ENCODE measurements at places on chromosomes 2 and 18.

- DNase-seq = no peak
Measured at GRCh38 chr2:8631465-8632005, 50.3 kb upstream of the ID2 start.

- DNase-seq = no peak
Measured at GRCh38 chr2:160741271-160741670, 247.7 kb upstream of the RBMS1 start.

DNA sequence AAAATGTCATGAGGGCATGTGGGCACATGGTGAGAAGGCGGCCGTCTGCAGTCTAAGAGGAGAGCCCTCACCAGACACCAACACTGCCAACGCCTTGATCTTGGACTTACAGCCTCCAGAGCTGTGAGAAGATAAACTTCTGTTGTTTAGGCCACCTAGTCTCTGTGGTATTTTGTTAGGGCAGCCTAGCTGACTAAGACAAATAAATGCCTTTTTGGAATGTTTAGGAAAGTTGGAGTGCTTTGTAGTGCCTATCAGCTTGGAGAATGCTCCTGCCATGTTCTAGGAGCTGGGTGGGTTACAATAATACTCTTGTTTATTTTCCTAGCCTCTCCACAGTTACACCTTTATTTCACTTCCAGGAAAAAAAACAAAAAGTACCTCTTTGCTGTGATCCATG, 92.0 kb downstream of the SPP2 start:
- no peak for DNase-seq

- no peak for DNase-seq
Measured at GRCh38 chr2:214079032-214079431, 331.8 kb upstream of the VWC2L start.

DNA sequence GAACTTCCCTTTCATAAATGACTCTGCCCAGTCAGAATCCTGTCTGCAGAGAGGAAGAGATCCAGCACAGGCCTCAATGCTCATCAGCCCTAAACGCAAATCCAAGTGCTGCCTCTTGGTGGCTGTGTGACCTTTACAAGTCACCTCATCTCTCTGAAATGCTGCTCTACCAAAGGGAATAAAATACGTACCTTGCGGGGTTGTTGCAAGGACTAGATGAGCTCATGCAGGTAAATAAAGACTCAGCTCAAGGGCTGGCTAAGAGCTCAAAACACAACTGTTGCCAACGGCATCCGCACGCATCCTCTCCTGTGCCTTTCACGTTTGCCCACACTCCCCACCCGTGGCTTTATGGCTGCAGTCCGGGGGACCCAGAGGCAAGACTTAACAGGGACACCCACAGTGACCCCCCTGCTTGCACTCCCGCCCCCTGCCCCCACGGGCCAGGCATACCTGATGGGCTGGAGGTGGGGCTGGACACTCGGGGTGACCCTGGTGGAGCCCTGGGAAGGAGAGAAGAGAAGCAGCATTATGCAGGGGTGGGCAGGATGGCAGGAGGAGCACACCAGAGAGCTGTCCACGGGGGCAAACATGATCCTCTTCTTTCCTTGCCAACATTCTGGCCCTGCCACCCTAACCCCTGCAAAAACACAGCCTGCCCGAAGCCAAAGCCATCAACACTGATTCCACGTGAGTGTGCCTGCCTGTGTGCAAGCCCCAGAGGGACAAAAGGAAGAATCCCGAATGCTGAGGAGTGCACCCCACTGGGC, 102.6 kb downstream of the TNS1 start:
- no peak for DNase-seq

DNA sequence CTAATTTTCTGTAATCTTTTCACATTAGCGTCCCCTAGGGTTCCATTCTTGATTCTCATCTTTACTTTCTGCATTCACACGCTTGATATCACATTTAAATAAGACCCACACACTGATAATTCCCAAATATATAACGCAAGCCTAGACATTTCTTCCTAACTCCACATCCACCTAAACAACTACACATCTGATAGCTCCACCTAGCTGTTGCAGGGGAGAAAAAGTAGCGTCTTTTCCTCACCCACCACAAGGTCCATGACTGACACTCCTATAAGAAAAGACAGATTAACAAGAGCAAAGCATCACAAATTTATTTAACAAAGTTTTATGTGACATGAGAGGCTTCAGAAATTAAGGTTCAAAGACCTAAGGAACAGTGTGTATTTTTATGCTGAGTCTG, 862.2 kb upstream of the DDX18 start:
- DNase-seq = no peak

- DNase-seq = no peak
Measured at GRCh38 chr2:54957321-54957999, 92.8 kb downstream of the RTN4 start.

- DNase-seq = no peak
Measured at GRCh38 chr2:85245891-85246290, 81.9 kb downstream of the TGOLN2 start.

DNA sequence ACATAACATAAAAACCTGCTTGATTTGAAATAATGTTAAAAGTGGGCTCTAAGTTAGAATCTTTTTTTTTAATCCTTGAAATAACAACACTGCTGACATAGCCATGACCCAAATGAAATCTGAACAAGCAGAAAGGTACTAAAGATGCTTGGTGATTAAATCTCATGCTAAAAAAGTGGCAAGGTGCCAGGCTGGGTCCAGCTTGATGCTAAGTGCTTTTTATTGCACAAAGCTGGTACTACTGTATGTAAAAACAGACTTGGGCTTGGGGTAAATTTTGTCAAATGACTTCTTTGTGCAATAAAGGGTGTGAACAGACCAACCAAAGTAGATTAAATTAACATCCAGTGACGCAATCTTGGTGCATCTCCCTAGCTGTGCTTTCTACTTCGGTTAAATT, 13.4 kb downstream of the BCL11A start:
- no peak for DNase-seq

GRCh38 chr2:210188190-210188589, 17.0 kb upstream of the KANSL1L start:
- DNase-seq = no peak

DNA sequence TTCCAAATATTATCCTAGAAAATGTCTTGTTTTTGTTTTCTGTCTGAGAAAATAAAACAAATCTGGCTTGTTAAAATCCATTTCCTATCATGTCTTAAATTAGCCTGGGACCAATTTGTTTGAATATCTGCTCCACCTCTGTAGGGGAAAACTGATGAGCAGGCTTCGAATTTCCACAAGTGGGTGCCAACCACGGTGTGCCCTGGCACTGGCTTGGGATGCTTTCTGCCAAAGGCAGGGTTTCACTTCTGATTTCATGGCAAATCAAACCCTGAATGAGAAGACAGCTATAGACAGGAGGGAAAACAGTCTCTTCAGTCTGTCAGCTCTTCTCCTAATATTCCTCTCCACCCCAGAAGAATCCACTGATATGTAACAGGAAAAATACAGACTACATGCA, 33.7 kb upstream of the STAT4 start:
- no peak for DNase-seq

GRCh38 chr2:221085341-221085900, 486.7 kb downstream of the EPHA4 start:
- DNase-seq = no peak

- no peak for DNase-seq
Measured at GRCh38 chr18:63148449-63149301, 170.9 kb downstream of the BCL2 start.

- no peak for DNase-seq
Measured at GRCh38 chr2:83959266-83959665, 499.8 kb downstream of the SUCLG1 start.

DNA sequence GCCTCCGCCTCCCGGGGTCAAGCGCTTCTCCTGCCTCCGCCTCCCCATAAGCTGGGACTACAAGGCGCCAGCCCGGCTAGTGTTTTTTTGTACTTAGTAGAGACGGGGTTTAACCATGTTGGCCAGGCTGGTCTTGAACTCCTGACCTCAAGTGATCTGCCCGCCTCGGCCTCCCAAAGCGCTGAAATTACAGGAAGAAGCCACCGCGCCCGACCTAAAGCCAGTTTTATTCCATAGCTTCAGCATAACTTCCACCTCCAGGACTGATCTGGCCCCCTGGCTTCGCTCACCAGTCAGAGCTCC, 783 bp upstream of the TXNL4A start:
- no peak for DNase-seq

- DNase-seq = no peak
Measured at GRCh38 chr2:100234141-100234540, 88.2 kb downstream of the LONRF2 start.

- DNase-seq = no peak
Measured at GRCh38 chr2:19809206-19809605, 92.6 kb downstream of the TTC32 start.

DNA sequence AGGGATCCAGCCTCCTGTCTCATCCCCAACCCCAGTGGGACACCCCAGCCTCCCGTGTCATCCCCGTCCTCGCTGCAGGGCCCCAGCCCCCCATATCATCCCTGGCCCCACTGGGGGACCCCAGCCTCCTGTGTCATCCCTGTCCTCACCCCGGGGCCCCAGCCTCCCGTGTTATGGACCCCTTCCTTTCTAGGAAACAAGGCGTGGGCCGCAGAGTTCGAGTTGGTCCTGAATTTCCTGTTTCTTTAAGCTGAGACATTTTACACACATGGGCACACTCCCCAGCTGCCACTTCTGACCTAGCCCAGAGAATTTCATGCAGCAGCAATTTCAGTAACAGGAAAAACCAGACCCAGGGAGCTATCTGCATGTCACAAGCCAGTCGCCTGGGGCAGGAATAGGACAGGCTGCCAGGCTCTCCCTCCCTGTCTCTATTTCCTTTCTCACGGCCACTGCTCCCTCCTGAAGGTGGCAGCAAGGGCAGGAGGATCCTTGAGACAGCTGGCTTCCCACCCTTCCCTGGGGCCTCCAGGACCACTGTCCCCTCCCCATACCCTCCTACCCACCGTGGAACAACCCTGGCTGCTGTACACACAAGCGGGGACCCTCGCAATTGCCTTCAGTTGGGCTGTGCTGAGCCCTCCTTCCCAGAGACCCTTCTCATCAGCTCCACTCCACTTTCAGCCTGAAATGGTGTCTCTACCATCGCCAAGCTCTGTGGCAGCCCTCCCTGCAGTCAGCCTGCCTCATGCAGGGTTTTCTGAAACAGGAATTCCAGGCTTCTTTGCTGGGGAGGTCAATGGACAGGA, 141.9 kb upstream of the ID2 start:
- no peak for DNase-seq

DNA sequence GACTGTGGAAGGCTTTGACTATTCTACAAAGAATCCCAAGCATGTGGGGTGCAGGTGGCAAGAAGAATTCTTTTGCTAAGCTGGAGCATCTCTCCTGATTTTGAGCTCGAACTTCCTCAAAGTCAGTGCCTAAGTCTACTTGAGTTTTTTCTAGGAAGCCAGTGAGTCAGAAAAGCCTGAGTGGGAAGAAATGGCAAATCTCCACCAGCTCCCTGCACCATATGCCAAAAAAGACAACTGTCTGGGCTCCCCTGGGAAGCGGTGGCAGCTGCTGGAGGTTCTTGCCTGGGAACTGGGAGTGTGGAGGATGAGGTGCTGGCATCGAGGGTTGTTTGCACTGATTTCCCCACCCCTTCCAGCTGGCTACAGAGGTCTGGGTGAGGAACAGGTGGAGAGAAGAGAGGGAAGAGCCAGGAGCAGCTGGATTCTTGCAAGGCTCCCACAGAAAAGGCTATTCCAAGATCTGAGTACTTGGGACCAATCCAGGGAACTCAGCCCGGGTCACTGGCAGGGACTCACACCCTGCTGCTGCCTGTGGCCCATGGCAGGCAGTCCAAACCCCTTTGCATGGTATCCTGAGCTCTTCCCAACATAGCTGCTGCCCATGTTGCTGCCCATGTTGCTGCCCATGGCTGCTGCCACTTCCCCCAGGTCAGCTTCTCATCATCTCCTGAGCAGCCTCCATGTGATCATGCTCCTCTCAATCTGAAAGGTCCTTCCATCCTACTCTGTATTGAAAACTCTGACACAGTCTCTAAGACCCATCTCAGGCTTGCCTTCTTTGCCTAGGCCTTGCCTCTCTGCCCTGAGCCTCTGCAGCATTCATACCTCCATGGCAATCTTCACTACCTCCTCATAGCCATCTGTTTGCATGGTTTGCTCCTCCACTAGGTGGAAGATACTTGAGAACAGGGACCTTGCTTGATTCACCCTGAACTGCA, 128.3 kb upstream of the SPATS2L start:
- DNase-seq = no peak

DNA sequence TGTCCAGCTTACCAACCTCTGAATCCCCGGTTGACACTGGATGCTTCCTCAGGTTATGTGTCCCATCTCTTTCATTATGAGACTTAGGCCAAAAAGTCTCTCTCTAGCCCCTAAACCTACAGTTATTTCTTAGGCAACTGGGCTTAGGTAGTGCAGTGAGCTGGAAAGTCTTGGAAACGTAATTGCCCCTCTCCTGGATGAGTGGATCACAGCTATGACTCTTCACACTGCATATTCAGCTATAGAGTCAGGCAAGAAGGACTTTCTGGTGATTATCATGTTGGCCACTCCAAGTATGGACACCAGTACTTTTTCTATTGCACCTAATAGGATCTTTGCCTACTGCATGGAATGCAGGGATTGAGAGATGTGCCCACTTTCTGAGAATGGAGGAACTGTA, 458.3 kb upstream of the CELF4 start:
- DNase-seq = no peak

- DNase-seq = no peak
Measured at GRCh38 chr2:16479721-16480120, 185.9 kb downstream of the CYRIA start.

GRCh38 chr18:35697869-35698268, 116.3 kb downstream of the GALNT1 start:
- no peak for DNase-seq

DNA sequence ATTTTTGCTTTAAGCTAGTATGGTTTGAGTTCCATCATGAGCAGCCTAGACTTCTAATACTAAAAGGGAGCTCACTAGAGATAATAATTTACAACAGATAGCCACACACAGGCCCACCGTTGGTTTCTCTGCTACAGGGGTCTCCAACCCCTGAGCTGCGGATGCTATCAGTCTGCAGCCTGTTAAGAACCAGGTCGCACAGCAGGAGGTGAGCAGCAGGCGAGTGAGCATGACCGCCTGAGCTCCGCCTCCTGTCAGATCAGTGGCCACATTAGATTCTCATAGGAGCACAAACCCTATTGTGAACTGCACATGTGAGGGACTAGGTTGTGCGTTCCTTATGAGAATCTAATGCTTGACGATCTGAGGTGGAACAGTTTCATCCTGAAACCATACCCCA, 150.6 kb downstream of the HRH4 start:
- DNase-seq = no peak

DNA sequence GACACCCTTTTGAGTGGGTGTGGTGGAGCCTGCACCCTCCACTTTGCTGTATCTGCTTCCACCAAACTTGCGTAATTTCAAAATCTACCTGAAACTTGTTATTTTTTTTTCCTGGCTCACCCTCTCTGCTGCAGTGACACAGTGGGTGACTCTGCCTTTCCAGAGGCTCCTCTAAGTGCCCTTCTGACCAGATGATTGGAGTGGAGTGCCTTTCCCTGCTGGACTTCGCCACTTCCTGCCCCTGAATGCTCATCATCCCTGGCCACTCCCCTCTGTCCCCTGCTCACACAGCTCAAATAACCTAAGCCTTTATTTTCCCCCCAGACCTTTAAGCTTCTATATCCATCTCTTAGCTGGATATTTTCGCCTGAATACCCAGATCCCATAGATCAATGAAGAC, 777.5 kb upstream of the ID2 start:
- no peak for DNase-seq

Measured in activated CD4-positive, alpha-beta T cell treated with anti-CD3 and anti-CD28 coated beads, Interleukin-2, amount 50 U/mL, for 4 hours (primary cell).